ENCODE measurements at places on chromosomes 16 and 17.

GRCh38 chr17:38653679-38654078, 21.1 kb downstream of the EPOP start:
- DNase-seq, result no peak

DNA sequence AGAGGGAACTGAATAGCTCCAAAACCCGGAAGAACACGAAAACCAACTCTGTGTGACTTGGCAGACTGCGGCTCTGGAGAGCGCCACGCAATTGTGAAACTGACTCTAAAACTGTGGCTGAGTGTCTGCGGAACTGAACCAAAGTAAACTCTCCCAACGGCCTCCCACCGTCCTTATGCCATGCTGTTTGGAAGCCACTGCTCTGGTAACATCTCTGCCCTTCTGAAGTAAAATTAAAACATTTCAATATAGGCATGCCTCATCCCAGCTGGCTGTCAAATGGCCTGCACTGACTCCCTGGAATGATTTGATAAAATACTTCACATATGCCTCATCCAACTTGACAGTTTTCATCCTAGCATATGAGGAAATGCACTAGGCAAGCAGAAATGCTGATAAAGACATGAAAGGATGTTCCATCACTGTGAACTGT, 70.2 kb downstream of the PARN start:
- no peak for DNase-seq

DNA sequence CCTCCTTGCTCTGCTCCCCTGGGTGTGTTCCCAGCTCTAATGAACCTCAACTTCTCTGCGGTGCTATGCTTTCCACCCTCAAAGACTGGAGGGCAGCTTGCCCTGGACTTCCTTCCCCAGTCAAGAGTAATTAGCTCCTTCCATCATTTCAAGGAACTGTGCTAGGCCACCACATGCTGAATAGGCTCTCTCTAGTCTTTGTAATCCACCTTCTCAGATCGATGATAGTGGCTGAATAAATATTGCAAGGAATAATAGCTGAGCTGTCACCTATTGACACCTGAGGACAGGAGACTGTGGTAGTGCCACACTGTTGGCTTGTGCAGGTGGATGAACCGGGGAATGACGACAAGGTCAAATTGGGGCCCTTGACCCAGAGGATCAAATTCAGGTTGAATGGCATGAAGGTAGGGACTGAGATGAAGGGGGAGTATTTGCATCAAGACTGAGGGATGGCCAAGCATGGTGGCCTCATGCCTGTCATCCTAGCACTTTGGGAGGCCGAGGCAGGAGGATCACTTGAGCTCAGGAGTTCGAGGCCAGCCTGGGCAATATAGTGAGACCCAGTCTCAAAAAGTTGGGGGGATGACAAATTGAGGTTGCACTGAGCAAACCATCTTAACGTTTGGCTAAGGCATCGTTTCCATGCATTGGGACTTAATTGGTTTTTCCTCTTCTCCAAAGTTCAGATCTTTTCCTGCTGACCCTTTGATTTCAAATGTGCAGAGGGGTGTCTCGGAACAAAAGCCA, 18.8 kb upstream of the SLC5A11 start:
- no peak for DNase-seq

- DNase-seq, result no peak
These were observed 36.5 kb upstream of the TOB1 start for GRCh38 chr17:50902372-50903353.

DNA sequence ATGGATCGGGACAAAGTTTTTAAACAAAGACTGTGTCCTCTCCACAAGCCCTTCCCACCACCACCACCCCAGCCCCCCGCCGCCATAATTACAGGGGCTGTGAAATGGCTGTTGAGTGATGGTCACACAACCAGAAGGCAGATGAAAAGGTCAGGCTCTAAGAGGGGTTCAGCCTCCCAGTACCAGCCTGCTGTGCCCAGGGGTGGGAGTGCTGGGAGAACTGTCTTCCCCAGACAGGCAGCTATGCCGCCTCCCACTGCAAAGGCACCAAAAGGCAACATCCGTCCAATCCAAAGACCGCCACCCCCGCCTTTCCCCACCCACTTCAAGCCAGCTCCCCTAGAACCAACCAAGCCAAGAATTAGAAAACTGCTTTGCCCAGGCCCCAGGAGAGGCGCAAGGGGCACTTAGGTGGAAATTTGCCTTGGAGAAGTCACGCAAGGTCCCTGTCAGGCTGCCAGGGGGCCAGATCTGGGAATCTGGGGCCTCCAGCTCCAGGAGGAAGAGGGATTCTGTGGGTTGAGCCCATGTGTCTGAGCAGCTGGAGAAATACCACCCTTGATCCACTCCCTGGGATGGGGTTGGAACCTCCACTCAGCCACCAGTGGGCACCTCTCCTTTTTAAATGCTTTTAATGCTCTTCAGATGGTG, 14.4 kb downstream of the CARHSP1 start:
- DNase-seq, result no peak

DNA sequence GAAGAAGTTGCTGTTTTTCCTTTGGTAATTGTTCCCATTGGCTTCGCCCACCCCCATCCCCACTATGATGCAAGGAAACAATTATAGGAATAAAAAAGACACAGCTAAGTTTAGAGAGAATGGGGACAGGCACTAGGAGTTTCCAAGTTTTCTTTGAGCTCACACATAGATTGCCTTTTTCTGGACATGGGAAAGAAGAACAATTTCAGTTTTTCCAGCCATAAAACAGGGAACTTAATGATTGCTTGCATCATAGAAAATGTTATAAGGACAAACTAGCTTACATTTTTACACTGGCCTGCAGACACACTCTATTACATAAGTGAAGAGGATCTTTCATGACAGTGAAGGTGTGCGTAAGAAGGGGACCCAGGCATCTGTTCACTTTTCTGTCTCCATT, 142.3 kb upstream of the ZFHX3 start:
- no peak for DNase-seq

DNA sequence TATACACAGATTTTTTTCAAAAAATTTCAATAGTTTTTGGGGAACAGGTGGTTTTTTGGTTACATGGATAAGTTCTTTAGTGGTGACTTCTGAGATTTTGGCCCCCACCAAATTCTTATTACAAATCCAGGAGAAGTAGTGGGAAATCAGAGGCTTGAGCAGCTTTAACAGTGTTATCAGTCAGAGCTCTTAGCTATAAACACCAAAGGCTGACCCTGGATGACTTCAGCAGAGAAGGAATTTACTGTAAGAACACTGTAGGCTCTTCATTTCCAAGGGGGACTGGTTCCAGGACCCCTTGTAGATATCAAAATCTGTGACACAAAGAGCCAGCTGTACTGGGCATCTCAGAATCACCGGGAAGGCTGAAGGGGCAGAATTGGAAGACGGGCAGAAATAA, 17.8 kb downstream of the MPHOSPH6 start:
- no peak for DNase-seq

- DNase-seq, result no peak
These were observed 24.2 kb upstream of the NXPH3 start for GRCh38 chr17:49551221-49552069.

DNA sequence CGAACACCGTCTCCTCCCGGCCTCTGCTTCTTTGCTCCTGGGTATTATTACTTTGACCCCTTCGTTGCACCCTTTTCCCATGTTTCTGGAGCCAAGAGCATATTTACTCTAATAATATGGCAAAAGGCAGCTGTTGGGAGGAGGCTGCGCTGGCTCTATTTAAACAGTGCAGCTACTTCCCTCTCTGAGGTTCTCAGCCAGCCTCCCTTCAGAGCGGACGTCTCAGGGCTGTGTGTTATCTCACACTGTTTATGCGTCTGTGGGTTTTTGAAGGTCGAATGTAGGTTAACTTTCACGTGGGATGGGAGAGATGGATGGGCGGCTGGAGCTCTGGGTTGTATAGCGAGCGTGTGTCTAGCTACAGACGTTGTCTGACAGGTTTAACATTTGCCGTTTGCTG, 45.3 kb downstream of the COX4I1 start:
- DNase-seq, result no peak

- no peak for DNase-seq
These were observed 26.5 kb downstream of the MAP3K14 start for GRCh38 chr17:45290269-45290765.

- no peak for DNase-seq
These were observed 7.9 kb upstream of the NAGPA start for GRCh38 chr16:5041600-5042133.

DNA sequence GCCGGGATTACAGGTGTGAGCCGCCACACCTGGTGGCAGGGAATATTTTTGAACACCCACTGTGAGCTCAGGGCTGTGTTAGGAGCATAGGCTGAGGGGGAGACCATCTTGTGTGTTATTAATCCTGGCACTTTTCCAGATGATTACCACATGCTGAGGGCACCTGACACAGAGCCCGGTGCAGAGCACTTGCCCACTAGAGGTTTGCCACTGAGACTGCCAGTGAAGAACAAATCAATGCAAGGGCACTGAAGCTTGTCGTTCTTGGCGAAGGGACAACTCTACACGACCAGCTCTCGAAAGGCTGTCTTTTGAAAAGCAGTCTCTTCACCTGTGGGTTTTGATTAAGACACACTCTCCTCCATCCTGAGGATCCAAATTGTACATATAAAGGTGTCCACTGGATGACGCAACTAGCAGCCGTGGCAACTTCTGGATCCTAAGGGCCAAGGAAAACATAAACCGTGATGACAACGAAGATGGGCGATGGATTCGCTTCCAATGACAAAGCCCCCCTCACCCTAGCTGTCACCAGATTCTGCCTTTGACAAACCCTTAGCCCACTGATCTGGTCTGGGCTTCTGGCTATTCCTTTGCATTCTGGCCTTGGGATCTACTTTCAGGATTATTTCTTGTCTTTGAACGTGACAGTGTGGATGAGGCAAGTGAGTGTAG, 28.7 kb downstream of the WIPI1 start:
- DNase-seq, result no peak

DNA sequence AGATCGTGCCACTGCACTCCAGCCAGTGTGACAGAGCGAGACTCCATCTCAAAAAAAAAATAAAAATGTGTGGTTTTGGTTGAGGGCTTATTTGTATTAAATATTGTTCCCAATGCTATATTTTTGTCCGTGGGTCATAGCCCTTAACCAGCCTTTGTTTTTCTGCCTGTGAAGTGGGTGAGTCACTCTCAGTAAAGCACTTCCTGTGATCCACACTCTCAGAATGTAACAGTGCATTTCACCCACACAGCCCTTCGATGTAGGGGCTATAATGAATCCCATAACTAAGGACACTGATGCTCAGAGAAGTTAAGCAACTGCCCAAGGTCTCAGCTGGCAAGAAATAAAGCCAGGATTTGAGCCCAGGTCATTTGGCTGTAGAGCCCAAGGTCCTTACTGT, 34.7 kb upstream of the POLR3E start:
- no peak for DNase-seq

DNA sequence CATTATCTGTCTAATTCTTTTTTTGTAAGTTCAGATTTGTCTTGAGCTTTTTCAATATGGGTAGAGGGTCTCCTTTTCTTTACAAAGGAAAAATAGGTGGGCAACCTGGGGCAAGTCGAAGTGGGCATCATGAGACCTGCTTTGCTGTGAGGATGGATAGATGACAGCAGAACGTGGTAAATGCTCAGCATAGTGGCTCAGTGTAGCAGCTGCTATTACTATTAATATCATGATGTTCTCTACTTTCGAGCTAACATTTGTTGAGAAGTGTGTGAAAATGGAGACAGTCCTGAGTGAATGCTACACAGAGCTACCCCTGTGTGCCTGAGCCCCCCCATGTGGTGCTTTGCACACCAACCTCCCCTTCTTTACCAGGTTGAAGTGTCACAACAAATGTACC, 39.0 kb upstream of the LGALS9 start:
- no peak for DNase-seq

DNA sequence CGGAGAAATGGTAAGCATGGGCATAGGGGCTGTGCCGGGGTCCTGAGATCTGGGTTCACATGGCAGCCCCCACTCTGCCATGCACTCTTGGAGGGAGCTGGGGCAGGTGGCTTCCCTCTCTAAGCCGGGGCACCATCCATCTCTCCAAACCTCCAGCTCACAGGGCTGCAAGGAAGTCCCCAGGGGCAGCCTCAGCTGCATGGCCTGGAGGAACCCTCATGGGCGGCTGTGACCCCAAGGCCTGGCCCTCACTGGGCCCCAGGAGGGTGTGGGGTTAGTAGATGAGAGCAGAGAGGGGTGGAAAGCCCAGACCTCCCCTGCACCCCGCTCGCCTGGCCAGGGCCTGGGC, 2.6 kb downstream of the CTRB2 start:
- DNase-seq, result no peak

DNA sequence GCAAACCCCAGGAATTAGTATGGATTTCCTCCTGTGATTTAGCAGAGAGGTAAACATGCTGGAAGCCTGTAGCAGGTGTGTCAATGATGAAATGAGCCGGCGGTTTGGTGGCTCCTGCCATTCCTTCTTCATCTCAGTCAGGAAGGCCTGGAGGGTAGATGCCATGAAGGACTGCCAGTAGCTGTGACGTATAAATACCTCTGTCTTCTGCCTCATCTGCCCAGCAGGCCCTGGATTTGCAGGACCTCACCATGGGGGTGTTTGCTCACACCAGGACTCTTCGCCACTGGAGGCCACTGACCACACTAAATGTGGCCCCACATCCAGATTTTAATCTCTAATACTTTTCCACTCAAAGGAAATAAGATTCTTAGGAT, 16.1 kb upstream of the SLC4A1 start:
- no peak for DNase-seq

GRCh38 chr17:65193716-65194293, 56.6 kb downstream of the RGS9 start:
- DNase-seq, result no peak

All from keratinocyte (primary cell).